Cardiac ventricle fibroblast (primary cell): ENCODE measurements at places on chromosomes 4 and X. TPM values are rescaled to one million over a fixed set of nuclear protein-coding genes. Genes with fewer than 3 reads are reported as not detected.

RBM47 gene
- 1.2 and 1.6 TPM in 2 replicates for total RNA-seq

DOCK11 gene
- total RNA-seq = 18.1 and 18.8 TPM in 2 replicates

PPP2R2C gene
- not detected in 2 replicates for total RNA-seq

OTC gene
- not detected in 2 replicates for total RNA-seq

VCX gene
- total RNA-seq = not detected in 2 replicates

SORBS2 gene
- total RNA-seq = 1.2 and 1.9 TPM in 2 replicates

SHROOM4 gene
- total RNA-seq = 2.5 and 3.2 TPM in 2 replicates

INPP4B gene
- 1.6 and 2.1 TPM in 2 replicates for total RNA-seq

AR gene
- total RNA-seq = 5.2 and 6.0 TPM in 2 replicates

MUC7 gene
- not detected in 2 replicates for total RNA-seq

RGN gene
- 0.12 and 0.15 TPM in 2 replicates for total RNA-seq

GAGE13 gene
- not detected in 2 replicates for total RNA-seq

PSAPL1 gene
- total RNA-seq = under 0.01 TPM in 1 of 2 replicates, not detected in the other

GNRHR gene
- not detected in 2 replicates for total RNA-seq

ATP8A1 gene
- 1.4 and 2.1 TPM in 2 replicates for total RNA-seq

LUZP4 gene
- not detected in 2 replicates for total RNA-seq

LANCL3 gene
- total RNA-seq = 0.19 and 0.93 TPM in 2 replicates

ASIC5 gene
- total RNA-seq = not detected in 2 replicates

TMEM154 gene
- 1.6 TPM in 2 replicates for total RNA-seq

RPGR gene
- 2.4 and 16.6 TPM in 2 replicates for total RNA-seq

ZNF595 gene
- total RNA-seq = 8.7 and 12.8 TPM in 2 replicates

CLGN gene
- total RNA-seq = 6.8 TPM in 1 of 2 replicates, not detected in the other

POU3F4 gene
- total RNA-seq = not detected in 2 replicates

SPINK2 gene
- total RNA-seq = not detected in 2 replicates
